ENCODE measurements at places on chromosomes 5 and 9. TPM values are rescaled to one million over a fixed set of nuclear protein-coding genes. Genes with fewer than 3 reads are reported as not detected.

DNA sequence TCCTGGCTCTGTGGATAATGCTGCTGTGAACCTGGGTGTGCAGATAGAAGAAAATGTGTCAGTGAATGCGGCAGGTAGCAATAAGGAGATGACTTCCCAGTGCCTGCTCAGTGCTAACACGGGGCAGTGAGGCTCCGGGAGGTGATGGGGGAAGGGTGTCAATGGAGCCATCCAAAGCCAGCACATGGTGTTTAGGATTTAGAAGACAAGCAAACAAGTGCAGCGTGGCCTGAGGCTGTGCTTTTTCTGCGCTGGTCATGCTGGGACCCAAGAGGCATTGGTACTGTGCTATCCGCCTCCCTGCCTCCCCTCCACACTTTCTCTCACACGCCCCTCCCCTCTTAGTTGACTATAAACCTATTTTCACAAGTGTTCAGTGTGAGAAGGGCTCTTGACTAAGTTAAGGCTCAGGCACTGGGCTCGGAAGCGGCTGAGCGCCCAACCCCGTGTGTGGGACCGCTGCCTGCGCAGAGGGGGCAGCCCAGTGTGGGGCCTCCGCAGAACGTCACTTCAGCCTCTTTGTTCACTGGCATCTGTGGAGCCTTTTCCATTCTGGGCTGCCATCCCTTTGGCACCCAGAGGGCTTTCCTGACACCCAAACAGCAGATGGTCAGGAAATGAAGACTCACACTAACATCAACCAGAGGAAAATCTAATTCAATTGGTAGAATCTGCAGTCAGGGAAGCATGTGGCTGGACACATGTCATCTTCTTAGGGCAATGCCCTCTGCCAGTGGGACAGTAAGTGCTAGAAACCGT lies 21.8 kb upstream of the NINJ1 start:
- DNase-seq: no peak

GRCh38 chr9:97940741-97941140 lies 2.8 kb upstream of the HEMGN start:
- DNase-seq: no peak

DNA sequence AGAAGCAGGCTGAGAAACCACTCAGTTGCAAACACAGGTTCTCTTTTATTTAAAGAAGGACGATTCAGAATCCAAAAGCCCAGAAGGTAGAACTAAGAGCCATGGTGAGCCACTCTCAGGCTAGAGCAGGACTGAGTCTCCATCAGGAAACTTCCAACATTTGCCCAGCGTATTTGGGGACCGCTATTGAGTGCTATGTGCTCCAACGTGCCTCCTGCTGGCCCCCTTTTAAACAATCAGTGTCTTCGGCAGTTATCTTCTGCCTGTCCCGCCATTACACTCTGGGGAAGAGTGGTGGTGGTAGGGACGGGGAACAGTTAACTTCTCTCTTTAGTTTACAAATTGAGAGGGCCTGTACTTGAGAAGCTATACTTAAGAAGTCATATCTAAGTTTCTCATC lies 78.1 kb downstream of the DENND1A start:
- DNase-seq: peak; percentile 65

- DNase-seq: peak; percentile 77
Measured at GRCh38 chr5:42811591-42812446, at the start of gene SELENOP. Gene SELENOP, minus strand, starts transcription at chr5:42811892. Its CDS starts 3,539 bp downstream, at chr5:42808353.

DNA sequence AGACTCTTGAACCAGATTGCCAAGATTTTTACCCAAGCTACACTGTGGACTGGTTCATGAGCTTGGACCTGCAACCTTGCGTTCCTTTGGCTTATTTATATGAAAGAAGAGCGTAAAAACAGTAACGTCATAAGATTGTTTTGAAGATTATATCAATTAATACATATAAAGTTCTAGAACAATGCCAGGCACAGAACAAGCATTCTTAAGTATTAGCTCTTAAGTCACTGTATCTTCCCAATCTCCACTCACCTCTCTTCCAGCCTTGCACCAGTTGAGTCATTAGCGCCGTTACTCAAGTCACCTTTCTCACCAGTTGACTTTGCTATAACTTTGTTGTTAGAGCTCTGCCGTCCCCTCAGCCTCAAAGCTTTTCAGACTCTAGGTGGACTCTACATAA lies 415.7 kb downstream of the PLK2 start:
- DNase-seq: no peak

DNA sequence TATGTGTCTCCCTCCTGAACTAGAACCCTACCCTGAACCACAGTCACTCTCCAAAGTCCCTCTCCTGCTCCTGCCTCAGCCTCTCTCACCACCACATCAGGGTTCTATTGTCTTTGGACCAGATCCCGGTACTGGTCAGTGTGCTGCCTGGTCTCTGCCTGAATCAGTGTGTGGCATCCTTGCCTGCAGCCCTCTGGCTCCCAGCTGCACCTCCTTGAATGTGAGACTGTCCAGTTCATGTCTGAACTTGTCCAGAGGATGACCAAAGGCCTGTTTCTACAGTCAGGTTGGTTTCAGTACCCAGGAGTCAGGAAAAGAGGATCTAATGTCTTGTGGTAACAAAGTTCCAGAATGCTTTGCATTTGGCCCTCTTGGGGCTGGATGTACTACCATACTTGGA lies 76.8 kb upstream of the RANBP3L start:
- no peak for DNase-seq

DNA sequence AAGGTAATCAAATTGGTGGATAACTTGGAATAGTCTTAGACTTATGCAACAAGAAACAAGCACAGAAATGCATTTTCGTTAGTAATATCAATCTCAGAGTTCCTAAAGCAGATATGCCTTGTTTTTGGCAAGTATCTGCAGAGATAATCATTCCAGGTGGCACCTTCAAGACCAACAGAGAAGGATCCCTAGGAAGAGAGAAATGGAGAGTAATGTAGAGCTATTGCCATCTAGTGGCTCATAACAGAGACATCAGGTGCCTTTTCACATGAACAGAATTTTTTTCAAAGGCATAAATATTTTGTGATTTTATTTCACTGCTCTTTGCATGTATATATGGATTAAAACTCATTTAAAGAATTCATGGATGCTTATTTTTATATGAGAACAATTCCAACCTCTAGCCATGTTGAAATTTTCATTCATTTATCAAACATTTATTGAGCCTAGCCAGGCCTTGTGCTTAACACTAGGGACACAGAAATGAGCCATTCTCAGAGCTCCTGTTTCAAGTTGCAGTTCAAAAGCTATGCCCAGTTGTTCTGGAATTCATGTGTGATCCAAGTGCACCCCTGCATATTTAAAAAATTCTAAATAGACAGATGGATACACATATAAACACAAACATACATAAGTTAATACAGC lies 117.5 kb upstream of the OR13F1 start:
- DNase-seq: no peak

DNA sequence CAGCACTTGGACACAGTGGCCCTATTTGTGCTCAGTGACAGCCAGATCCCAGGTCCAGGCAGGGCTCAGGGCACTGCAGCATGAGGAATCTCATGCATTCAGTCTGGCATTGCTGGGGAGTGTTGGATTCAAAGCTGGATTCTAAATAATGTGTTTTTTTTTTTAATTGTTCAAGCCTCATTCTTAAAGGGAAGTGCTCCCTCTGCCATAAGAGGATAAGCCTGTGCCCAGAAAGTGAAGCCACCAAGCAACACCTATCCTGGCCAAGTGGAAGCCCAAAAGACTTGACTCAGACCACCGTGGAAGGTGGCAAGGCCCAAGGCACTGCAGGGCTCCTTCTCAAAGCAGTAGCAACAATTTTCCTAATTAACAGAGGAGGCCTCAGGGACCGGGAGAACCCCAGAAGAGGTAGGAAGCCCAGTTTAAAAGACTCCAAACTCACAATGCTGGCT lies 135.6 kb downstream of the ACTL7B start:
- no peak for DNase-seq

OR1L4 gene
- not detected for total RNA-seq

DNA sequence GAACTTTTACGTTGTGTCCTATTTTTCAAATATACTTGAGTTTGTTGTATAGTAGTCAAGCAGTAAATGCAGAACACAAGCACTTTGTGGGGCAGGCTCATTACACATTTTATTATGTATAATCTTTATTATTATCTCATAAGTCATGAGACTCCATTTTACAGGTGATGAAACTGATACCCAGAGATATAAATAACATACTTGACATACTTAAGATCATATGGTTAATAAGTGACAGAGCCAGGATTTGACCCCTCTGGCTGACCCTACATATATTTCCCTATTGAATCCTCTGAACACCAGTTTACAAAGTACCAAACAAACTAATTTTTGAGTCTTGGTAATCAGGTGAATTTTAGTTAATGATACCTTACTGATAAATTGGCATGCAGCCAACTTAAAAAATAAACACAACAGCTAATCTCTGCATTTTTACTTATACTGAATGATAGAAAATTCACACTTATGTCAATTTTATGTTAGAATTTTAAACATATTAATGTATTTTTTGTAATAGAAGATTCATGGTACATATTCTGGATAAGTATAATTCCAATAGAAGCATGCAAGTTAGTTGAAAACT lies 305.0 kb upstream of the MEF2C start:
- DNase-seq: no peak

DNA sequence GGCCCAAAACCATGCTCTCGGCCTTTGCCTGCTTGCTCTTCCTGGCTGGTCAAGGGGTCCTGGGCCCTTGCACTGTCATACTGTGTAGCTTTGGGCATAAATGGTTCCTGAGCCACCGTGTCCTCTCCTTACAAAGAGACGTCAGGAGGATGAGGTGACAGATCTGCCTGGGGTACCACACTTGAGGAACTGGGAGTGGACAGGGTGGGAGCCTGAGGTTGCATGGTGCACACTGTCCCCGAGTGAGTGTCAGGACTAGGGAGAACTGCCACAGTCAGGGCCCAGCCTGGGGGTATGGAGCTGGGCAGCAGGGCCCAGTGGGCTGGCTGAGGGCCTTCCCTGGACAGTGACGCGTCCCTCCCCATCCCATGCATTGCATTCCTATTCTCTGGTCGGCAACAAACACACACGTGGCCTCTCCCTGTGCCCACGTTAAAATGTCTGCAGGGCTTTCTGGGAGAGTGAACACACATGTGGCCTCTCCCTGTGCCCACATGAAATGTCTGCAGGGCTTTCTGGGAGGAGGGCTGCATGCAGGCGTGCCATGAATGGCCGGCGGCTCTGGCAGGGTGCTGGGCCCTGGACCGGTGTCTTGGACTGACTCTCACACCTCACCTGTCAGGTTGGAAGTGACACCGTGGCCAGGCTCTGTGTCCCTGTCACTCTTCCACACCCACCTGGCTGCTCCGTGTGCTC lies 122.1 kb upstream of the COL5A1 start:
- no peak for DNase-seq

DNA sequence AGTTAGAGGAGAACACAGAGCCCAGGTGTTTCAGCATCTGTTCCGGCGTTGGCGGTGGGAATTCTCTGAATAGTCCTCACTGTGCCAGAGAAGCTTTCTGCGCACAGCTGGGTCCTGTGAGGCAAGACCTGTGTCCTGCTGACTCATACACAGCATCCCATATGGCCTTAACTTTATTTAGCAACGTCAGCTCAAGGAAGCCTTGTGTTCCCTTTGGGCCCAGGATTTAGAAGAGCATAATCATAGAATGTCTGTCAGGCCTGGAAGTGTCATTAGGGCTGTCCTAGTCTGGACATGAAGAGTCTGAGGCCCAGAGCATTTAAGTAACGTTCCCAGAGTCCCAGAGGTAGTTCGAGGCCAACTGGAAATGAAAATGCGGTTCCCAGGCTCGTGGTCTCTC lies 188.6 kb upstream of the DMRT1 start:
- DNase-seq: no peak

GRCh38 chr5:132941331-132941730 lies 22.1 kb downstream of the AFF4 start:
- no peak for DNase-seq

- no peak for DNase-seq
Measured at GRCh38 chr5:152631221-152631620, 226.1 kb upstream of the NMUR2 start.

- no peak for DNase-seq
Measured at GRCh38 chr5:131754363-131754762, 42.5 kb downstream of the FNIP1 start.

- no peak for DNase-seq
Measured at GRCh38 chr9:77926371-77926878, 105.2 kb downstream of the GNAQ start.

- DNase-seq: no peak
Measured at GRCh38 chr5:74536658-74537057, 103.9 kb downstream of the ENC1 start.

MYOZ3 gene
- total RNA-seq: 15.8 TPM

INSL4 gene
- total RNA-seq: not detected

GRCh38 chr9:70480405-70480980 lies 66.0 kb upstream of the KLF9 start:
- DNase-seq: no peak

OGN gene
- not detected for total RNA-seq

- peak; percentile 58 for DNase-seq
Measured at GRCh38 chr5:173315495-173316338, 12.5 kb downstream of the STC2 start.

DNA sequence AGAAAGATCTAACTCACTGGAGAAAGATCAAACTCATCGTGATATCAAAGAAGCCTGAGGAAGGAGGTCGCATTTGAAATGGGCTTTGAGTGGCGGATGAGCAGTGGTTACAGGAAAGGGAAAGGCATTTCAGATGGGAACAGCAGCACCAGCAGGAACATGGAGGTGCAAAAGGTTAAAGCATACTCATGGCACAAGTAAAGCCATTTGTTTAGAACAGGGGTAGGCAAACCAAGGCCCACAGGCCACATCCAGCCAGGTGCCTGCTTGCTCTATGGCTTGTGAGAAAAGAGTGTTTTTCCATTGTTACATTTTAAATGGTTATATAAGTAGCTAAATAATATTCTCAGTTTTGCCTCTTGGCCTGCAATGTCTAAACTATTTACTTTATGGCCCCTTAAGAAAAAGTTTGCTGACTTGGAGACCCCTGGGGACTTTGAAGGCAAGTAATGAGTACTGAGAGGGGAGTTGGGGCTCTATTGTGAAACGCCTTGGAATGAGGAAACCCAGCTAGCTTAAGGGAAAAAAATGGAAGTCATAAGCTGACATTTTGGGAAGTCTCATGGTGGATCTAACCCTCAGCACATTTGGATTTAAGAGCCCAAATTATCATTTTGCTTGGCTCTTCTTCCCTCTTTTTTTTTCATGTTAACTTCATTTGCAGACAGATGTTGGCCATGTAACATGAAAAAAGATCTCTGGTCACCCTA lies 211.1 kb downstream of the NR3C1 start:
- DNase-seq: no peak

DNA sequence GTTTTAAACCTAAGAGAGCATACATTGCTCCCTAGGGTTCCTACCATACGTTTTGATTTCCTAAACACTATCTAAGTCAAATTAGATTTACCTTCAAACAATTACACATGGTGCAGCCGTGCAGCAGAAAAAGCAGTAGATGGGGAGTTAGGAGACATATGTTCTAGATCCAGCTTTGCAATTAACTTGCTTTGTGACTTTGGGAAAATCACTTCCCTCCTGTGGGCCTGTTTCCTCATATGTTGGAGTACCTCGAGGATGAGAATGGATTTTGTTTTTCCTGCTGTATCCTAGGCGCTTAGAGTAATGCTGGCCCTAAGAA lies 711 bp downstream of the MRPL50 start:
- DNase-seq: no peak
